ENCODE measurements at places on chromosomes 2 and 18.

DNA sequence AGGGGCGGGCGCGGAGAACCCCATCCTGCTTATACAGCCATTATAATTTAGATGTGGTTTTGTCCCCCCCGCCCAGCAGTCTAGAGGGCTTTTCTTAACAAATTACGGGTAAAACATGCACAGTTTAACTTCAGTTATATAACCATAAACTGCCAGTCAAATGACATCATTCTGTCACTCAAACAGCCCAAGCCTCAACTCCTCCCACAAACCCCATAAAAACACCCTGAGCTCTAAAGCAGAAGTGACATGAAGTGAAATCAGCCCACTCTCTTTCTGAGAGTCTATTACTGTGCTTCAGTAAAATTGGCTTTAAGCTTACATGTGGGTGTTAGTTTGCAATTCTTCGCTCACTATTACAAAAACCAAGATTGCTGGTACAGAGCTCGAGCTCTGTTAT, 705.1 kb upstream of the GCFC2 start:
- DNase-seq, result no peak

- DNase-seq, result no peak
Observed at GRCh38 chr2:27552941-27553340, 29.9 kb upstream of the ZNF512 start.

- no peak for DNase-seq
Observed at GRCh38 chr2:96804986-96805385, 11.1 kb upstream of the CNNM3 start.

GRCh38 chr2:191857259-191857805, 10.4 kb upstream of the CAVIN2 start:
- DNase-seq, result no peak

- no peak for DNase-seq
Observed at GRCh38 chr2:159996792-159997546, 65.4 kb downstream of the PLA2R1 start.

GRCh38 chr2:158113741-158114295, 12.1 kb downstream of the UPP2 start:
- no peak for DNase-seq

GRCh38 chr2:100403722-100404121, 13.7 kb downstream of the CHST10 start:
- DNase-seq, result no peak

DNA sequence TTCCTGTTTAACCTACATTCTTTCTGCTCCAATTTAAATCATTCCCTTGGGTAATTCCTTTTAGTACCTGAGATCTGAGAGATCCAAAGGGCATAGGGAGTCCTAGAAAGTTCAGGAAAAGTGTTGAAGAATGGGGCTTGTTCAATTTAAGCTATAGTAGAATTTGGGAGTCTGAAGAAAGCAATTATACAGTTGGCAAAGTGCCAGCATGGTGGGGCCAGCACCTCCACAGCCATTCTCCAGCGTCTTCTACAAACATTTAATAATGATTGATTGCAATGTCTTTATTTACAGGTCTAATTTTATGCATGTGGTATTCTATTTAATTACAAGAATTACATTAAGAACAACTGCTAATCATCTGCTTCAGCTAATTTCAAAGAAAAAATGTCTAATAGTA, 957.7 kb upstream of the GYPC start:
- no peak for DNase-seq

- no peak for DNase-seq
Observed at GRCh38 chr18:8661754-8662559, 43.4 kb upstream of the MTCL1 start.

Data from T-helper 22 cell (primary cell).